Heart right ventricle (tissue), 16 donors: ENCODE measurements at places on chromosomes 3 and 15.

GRCh38 chr15:50150349-50150748 is 31.3 kb upstream of the ATP8B4 start:
- H3K27me3 ChIP-seq: no peaks in the 10 kb centered on the region
- DNase-seq: no peak
- H3K4me1 ChIP-seq: no peaks in the 10 kb centered on the region
- H3K4me3 ChIP-seq: no peak overlapping the region
- no peaks in the 10 kb centered on the region for H3K36me3 ChIP-seq

DNA sequence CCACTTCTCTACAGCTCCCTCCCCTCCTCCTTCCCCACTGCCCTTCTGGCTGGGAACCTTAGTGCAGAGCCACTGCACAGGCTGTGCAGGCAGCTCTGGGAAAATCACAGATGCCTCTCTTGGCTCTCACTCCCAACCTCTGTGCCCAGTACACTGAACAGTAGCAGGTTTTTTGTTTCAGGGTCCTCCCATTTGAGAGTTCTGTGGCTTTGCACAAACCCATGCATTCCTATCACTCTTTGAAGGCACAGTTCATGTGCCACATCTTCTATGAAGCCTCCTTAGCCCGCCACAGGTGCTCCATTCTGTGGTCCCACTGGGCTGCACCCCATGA is 103.9 kb downstream of the SNRK start:
- peak overlapping the region; percentile 31 for H3K27ac ChIP-seq
- no peak overlapping the region for H3K4me3 ChIP-seq
- DNase-seq: no peak

DNA sequence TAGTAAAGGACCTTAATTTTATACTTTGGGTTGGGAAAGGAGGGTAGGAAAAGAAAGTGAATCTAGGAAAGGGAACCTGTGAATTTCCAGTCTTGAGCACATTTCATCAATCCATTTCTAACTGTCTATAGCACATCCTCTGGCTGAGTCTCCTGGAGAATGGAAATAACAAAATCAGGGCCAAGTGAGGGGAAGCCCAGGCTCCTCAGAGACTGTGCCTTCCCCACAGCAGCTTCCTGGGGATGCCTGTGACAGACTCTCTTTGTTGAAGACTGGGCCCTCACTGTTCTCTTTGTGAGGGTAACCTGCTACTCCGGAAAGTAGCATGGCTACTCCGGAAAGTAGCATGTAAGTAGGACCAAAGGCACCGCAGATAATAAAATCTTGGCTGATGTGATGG is 22.6 kb upstream of the CSPG5 start:
- no peaks in the 10 kb centered on the region for H3K27me3 ChIP-seq
- peaks cover 3% of the 10 kb centered on the region for H3K36me3 ChIP-seq

GRCh38 chr3:158864492-158864891 is 62.6 kb downstream of the MFSD1 start:
- H3K4me3 ChIP-seq: no peak overlapping the region
- H3K27ac ChIP-seq: no peak overlapping the region
- H3K4me1 ChIP-seq: no peaks in the 10 kb centered on the region
- no peaks in the 10 kb centered on the region for H3K36me3 ChIP-seq
- no peaks in the 10 kb centered on the region for H3K27me3 ChIP-seq
- DNase-seq: no peak
